ENCODE measurements at places on chromosomes 5 and 9.

DNA sequence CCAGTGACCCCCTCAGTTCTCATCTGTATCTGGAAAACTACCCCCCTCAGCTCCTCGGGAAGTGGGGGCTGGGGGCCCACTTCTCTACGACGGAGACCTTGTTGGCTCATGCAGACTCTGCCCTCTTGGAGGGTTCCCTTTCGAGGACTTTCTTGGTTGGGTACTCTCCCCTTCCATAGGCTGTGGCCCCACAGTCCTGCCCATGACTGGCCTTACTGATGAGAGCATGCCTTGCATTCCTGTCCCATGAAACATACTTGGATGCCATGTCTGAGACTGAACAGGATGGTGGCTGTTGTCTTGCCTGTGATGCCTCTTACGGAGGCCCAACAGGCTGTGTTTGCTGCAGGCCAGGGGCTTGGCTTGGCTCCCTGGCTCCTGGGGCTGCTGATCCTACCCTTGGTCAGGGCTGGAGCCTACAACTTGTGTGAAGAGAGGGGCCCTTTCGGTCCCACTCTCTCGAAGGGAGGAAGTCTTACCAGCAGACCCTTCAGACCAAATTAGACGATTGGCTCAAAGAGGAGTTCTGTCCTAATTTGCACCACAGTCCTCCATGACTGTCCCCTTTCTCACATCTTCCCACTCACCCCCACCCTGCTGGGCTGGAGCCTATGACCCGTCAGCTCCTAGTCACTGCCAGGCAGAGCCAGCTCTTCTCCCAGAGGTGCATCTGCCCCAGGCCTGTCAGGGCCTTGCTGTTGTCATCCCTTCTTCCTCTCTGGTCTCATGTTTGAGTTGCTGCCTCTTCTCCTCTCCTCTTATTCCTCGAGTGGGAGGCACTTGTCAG lies 109.9 kb downstream of the CACNA1B start:
- DNase-seq = no peak

DNA sequence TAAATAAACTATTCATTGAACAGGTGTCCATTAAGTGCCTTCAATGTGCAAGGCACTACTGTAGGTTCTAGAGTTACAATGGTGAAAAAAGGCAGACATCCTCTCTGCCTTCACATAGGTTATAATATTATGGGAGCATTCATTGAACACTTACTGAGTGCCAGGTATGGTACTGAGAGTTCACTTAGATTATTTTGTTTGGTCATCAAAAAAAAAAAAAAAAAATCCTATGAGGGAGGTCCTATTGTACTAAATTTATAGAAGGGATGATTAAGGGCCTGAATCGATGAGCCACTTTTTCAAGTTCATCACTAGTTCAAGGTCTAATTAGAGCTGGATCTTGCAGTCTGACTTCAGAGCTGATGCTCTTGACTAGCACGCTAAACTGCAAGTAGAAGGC lies 22.8 kb upstream of the PANK3 start:
- DNase-seq = no peak

- no peak for DNase-seq
These were observed 220.6 kb downstream of the TAF11L14 start for GRCh38 chr5:17854901-17855300.

GRCh38 chr5:129125819-129126218 lies 31.3 kb downstream of the ISOC1 start:
- no peak for DNase-seq
